ENCODE measurements at places on chromosomes 7 and 10.

DNA sequence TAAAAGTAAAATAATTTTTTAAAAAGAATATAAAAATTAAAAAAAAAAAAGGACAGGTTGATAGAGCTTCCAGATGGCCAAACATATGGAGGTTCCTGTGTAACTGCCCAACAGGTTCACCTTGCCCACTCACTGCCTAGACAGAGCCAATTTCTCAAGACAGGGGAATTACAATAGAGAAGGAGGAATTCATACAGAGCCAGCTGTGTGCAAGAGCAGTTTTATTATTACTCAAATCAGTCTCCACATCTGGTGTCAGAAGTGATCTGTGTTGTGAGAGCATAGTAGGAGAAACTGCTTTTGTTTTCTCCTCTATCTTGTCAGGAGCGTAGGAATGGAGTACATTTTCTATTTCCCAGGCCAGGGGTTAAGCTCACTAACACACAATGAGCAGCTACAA, 31.0 kb downstream of the C7orf33 start:
- DNase-seq = no peak

- no peak for DNase-seq
These were observed 24.9 kb downstream of the LRRC20 start for GRCh38 chr10:70357565-70357964.

GRCh38 chr7:33882950-33883670, 22.2 kb upstream of the BMPER start:
- no peak for DNase-seq

GRCh38 chr10:11037991-11038390, 20.3 kb downstream of the CELF2 start:
- DNase-seq = no peak

DNA sequence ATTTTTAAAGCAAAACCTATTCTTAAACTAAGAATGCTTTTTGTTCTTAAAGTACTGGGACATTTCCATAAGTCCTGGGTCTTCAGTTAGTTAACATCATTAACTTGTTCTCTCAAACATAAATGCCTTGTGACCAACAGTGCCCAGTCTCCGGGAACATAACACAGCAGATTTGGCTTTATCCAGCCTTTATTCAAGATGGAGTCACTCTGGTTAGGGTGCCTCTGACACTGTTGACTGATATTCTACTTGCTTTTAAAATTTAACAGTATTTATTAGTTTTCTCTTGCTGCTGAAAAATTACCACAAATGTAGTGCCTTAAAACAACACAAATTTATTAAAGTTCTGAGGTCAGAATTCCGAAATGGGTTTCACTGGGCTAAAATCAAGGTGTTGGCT, 44.1 kb downstream of the AVL9 start:
- DNase-seq = no peak

GRCh38 chr10:88999625-89000024, 9.0 kb downstream of the FAS start:
- DNase-seq = no peak

GRCh38 chr10:119030421-119031250, 1.1 kb downstream of the NANOS1 start:
- DNase-seq = no peak

DNA sequence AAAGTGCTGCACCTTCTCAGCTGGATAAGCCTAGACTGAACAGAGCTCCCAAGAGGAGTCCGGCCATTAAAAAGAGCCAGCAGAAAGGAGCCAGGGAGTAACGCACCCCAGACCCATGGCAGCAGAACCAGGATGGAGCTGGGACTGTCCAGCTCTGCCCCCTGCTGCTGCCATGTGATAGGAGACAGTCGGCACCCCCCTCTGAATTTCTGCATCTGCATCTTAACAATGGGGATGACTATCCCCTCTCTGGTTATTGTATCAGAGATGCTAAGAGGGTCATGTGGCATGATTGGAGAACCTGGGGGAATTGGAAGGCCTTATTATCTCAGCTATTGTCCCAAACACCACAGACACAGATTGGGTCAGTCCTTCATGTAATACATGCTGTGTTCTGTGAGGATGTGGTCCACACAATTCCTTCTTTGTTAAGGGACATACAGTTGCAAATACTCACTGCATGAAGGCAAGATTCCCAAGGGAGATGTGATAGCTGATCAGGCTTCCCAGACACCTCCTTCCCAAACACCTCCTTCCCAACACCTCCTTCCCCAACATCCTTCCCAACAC, 29.3 kb downstream of the PLEKHS1 start:
- no peak for DNase-seq

DNA sequence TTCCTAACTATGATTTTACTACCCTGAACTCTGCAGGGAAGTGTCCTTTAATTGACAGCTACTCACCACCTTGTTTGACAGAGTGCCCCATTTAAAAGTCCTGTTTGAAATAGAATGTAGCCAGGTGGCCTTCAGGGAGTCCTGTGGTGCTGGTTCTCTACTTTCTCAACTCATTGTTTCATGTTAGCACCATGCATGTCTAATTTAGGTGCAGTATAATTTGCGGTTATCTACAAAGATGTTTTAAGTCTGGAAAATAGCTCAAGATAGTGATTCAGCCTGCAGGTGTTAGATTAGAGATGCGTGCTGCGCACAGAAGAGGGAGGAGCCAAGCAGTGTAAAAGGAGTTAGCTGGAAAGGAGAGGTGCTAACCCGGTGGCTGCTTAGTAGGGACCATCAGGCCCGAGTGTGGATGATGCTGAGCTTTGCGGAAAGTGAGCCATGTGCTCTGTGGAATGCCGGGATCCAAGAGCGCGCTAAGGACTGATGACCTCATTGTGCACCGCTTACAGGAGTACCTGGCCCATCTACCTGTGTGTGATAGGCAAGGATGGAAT, 1.2 kb downstream of the CCM2 start:
- no peak for DNase-seq

DNA sequence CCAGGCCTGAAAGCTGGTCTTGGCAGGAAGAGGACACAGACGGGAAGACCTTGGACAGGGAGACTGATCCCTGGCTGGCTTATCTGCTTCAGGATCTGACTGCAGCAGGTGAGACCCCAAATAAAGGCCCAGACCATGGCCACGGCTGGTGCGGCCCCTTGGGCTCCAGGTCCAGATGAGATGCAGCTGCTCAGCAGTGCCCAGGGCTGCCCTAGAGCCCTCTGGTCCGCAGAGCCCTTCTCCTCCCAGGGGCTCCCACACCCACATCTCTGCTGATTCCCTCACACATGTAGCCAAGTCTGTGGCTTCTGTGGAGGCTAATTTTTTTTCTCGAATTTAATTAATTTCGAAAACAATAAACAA, 46.3 kb downstream of the VIPR2 start:
- DNase-seq = no peak

DNA sequence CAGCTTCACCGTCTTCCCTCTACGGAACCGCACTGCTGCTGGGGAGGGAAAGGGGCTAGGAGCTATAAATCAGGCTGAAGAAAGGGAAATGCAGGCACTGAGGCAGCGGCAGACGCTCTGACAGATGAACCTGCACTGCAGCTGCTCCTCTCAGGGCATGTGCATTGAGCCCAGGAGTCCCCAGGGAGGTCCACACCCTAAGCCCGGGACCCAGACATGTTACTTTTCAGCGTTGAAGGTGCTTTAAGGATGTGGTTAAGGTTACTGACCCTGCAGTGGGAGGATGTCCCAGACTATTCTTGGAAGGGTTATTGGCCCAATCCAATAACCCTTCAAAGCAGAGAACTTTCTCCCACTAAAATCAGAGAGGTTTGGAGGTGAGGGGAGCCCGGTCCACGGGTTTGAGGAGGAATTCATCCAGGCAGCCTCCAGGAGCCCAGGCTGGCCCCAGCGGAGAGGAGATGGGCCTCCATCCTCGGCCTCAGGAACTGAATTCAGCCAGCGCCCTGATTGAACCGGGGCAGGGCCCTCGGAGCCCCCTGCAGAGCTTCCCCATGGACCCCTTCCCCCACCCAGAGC, 75.4 kb downstream of the ADARB2 start:
- no peak for DNase-seq

DNA sequence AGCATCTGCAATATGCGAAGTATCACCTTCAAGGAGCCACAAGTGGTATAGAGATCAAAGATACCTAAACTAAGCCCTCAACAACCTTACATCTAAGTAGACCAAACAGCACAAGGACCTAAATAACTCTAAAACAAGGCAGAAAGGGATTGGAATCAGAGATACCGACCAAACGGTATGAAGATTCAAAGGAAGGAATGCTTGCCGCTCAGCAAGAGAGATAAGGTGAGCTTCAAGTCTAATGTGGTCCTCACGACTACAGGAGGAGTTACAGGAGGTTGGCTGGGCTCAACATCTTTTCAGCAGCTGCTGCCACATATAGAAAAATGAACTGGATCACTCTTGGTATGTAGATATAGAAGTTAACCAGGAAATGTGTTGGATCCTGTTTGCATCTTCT, 11.6 kb downstream of the ABLIM1 start:
- no peak for DNase-seq

- no peak for DNase-seq
These were observed 245.6 kb upstream of the FZD8 start for GRCh38 chr10:35887685-35888084.

GRCh38 chr10:79318369-79318768, 28.9 kb upstream of the PPIF start:
- no peak for DNase-seq

- DNase-seq = no peak
These were observed 731.5 kb upstream of the FZD8 start for GRCh38 chr10:36373424-36374096.

GRCh38 chr10:92839191-92840085, 8.9 kb upstream of the EXOC6 start:
- DNase-seq = no peak

DNA sequence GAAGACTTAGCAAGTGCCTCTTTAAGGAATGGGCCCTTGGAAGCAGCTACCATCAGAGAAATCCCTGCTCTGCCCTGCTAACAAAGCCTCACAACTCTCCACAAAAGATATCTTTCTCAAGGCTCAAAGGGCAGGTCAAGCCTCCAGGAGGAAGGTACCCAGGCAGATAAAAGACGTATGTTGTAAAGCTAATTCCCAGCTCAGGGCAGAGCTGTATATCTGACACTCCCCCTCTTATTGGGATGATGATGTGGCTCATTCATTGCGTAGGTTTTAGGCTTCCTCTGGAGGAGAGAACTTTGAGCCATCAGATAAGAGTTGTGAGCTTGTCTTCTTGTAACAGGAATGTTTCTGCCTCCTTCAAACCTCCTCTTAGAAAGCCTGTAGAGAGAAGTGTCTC, 145.4 kb downstream of the CALN1 start:
- DNase-seq = no peak

DNA sequence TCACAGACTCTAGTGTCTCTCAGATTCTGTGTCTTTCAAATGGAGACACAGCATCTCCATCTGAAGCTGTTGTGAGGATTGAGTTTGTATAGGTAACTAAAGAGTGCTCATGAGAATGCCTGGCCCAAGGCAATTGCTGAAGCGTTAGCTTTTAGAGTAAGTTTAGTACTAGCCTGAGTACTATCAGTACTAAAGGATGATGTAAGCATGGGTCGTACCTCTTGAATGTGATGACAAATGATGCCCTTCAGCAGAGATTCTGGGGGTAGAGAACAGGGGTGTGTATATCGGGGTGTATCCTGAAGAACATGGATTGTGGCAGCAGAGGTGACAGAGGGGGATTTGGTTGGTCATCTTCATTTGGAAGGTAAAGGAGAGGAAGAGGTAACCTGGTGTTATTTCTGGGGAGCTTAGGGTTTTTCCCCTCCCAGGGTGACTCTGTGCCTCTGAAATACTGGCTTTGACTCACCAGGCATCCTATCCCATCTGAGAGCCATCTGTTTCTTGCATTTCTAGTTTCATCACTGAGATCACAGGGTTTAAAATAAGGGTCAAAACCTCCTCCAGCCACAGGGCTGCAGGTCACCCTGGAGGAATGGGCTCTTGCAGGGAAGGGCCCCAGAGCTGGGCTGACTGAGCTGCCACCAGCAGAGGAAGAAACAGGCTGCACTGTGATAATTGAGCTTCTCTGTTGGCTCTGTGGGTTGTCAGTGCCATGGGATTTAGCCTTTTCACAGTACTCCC, 756.0 kb downstream of the KCNMA1 start:
- no peak for DNase-seq

- no peak for DNase-seq
These were observed 210.1 kb downstream of the JCAD start for GRCh38 chr10:29849126-29849833.

GRCh38 chr7:90839316-90839715, 243.2 kb downstream of the CDK14 start:
- no peak for DNase-seq

DNA sequence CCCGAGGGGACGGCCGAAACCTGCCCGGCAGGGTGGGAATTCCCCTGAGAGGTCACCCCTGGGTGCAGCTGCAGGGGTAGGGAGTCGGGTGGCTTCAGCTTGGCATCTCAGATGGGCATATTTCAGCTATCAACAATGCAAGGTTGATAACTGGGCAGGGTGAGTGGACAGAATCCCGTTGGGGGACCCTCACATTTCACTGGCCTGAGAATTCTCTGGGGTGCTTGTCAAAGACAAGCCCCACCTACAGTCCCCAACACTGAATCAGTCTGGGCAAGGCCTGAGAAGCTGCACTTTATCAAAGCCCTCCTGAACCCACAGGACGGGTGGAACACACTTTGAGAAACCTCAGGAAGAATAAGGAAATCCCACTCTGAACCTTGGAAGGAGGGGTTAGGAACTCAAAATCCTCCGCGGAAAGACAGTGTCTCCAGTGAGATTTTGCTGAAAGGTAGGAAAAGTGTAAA, 3.1 kb downstream of the RGS10 start:
- no peak for DNase-seq

DNA sequence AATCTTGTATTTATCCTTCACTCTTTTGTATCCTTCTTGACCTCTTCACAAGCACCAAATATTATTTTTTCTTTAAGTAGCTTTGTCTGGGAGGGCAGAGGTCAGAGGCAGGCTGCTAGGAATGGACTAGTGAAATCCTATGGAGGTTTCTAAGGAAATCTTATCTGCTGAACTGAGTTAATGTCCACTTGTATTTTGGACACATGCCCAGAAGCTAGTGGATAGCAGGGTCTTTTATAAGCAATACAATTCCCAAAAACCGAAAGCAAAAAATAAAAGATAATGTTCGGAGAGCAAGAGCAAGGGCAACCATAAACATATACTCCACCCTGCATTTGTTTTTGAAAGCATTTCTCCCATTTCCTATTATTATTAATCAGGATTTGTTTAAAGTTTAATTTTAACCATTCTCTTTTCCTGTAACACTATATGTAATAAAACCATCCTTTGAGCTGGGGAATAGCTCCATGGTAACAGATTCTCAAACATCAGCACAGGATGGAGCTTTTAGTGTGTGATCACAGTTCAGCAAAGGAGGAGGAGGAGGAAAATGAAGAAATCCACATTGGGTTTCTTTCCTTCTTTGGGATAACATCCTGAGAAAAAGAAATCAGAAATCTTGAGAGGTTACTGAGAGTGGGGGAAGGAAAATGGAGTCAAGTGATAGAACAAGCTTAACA, 328.2 kb upstream of the LRRN3 start:
- DNase-seq = no peak

DNA sequence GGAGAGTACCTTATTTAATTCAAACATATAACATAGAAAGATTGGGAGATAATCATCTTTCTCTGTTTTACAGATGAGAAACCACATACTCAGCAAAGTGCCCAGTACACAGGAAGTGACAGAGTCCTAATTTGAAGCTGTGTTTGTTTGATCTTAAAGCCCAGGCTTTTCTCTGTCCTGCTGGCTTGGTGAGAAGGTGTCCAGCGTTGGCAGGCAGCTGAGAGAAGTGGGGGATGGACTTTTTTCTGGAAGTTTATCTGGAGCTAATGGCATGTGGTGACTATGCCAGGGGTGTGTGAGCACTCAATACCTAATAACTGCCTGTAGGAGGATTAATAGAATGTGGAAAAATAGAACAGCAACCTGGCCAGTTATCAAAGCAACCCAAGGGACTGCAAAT, 60.8 kb downstream of the NPSR1 start:
- DNase-seq = no peak

GRCh38 chr7:107486041-107486440, 16.2 kb downstream of the GPR22 start:
- DNase-seq = no peak

Data from HS-27A (cell line).